ENCODE measurements at places on chromosomes 11 and 22.
A peak's percentile ranks its signal among the peaks of the same experiment; 100 is the strongest.

DNA sequence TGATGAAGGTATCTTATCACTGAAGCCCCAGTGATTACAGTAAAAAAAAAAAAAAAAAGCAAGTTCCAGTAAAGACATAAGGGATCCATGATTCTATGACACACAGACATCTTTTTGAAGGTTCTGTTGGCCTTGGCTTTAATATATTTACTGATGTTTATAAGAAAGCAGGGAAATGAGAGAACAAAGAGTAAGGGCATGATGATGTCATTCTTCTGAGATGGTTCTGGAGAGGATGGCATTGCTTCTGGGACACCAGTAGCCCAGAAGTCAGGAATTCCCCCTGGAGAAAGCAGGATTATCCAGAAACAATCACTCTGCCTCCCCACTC is 233.6 kb downstream of the FAM76B start:
- no peak for DNase-seq

GRCh38 chr22:25395915-25396314 is 168.6 kb upstream of the GRK3 start:
- no peak for DNase-seq

GRCh38 chr11:13169709-13170108 is 107.9 kb upstream of the BMAL1 start:
- no peak for DNase-seq

- no peak for DNase-seq
These were observed 4.4 kb upstream of the DENND5A start for GRCh38 chr11:9269492-9270013.

DNA sequence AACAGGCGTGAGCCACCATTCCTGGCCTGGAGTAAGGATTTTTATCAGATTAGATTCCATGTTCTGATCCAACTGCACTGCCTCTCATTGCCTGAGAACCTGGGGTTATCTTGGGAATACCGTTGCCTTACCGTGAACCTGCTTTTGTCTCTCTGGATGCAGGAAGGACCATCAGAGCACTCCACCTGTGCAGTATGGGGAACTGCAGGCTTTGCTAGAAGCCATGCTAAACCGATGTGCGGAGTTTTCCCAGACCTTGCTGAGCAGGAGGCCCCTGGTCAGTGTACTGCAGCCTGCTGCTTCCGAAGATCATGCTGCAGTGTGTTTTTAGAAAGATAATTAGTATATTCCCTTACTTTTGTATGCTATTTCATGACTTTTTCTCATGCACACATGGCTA is 43.6 kb downstream of the MEI1 start:
- no peak for DNase-seq

- no peak for DNase-seq
These were observed 73.4 kb downstream of the ARHGEF12 start for GRCh38 chr11:120409655-120410054.

- DNase-seq = peak; percentile 82
These were observed 74.0 kb downstream of the ADAMTS15 start for GRCh38 chr11:130522284-130522961.

DNA sequence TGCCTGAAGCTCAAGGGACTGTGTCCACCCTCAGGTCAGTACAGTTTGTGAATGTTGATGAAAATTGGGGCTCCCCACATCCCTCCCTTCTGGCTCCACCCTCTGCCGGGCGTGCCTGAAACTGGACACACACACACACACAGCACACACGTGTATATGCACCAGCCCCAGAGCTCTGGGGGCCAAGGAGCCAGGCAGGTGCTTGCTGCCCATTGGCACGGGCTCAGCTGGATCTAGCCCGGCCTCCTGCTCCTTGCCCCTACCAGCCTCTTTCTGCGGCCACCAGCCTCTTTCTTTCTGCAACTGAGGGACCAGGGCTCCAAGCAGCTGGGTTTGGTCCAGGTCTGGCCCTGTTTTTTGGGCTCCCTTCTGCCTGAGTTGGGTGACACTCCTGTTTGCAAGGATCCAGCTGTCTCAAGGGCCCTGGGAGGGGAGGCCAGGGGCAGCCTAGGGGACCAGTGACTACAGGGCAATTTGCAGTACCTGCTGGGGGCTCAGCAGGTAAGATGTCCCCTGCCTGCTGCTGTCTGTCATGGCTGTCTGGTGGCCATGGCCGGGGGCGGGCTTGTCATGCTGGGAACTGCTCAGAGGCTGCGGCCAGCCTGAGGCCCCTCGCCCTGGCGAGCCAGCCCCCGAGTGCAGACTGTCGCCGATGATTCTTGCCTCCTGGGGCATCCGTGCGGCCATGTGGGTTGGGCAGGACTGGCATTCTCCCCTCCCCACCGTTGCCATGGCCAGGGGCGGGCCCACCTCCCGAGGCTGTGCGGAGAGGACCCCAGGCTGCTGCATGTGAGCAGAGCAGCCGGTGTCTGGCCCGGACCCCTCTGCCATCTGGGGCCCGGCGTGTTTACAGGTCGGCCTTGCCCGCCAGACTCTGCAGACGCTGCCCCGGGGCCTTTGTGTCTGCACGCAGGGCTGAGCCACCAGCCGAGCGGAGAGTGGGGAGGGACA is 51.5 kb upstream of the PPARA start:
- no peak for DNase-seq

DNA sequence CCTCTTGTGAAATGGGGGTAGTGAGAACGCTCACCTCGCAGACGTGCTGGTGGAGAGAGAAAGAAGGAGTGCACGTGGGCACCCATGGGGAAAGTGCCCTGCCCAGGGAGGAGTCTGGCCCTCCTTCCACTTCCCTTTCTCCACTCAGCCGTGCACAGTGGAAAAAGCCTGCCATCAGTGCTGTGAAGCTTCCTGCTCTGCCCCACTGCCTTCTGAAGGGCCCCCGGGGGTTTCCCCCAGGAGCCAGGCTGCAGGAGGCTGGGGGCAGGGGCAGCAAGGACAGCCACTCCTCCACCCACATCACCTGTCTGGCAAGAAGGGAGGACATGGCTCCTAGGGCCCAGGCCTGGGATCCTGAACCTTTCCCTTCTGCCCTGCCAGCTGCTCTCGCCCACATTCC is 7.6 kb downstream of the TP53I11 start:
- no peak for DNase-seq

DNA sequence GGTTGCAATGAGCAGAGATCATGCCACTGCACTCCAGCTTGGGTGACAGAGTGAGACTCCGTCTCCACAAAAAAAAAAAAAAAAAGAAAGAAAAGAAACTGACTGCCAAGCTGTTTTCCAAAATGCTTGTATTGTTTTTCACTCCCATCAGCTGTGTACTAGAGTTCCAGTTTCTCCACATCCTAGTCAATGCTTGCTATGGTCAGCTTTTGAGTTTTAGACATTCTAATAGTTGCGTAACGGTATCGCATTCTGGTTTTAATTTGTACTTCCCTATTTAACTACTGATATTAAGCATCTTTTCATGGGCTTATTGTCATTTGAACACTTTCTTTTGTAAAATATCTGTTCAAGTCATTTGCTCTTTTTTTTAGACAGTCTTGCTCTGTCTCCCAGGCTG is 55.7 kb downstream of the TSPAN18 start:
- no peak for DNase-seq

GRCh38 chr11:122069707-122070360 is 46.2 kb downstream of the BLID start:
- peak; percentile 28 for DNase-seq

- DNase-seq = no peak
These were observed 27.0 kb downstream of the TCIRG1 start for GRCh38 chr11:68065841-68066240.
